ENCODE measurements at places on chromosomes 11 and 22.

GRCh38 chr22:27175021-27175838 lies 517.8 kb downstream of the MIAT start:
- DNase-seq, result no peak

- no peak for DNase-seq
These were observed 102.4 kb downstream of the PTPRJ start for GRCh38 chr11:48082771-48083170.

DNA sequence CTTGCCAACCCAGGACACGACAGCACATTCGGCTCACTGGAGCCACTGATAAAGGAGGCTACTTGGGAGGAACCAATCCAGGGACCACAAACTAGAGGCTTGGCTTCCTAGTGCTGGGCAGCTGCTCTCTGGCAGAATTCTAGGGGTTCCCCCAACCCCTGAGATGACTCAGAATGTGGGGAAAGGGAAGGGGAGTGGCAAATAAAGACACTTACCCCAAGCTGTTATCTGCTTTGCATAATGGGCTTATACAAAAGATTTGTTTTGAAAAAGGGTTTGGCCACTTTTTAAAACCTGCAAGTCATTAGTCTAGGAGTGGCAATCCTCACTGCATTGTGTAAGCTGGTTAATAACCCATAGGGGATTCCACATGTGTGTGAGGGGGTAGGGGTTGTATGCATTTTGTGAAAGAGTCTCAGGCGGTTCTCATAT lies 64.1 kb upstream of the LMO1 start:
- DNase-seq, result no peak

GRCh38 chr22:24455751-24456426 lies 28.5 kb downstream of the ADORA2A start:
- no peak for DNase-seq

GRCh38 chr11:122205036-122205435 lies 89.0 kb upstream of the BLID start:
- DNase-seq, result no peak

DNA sequence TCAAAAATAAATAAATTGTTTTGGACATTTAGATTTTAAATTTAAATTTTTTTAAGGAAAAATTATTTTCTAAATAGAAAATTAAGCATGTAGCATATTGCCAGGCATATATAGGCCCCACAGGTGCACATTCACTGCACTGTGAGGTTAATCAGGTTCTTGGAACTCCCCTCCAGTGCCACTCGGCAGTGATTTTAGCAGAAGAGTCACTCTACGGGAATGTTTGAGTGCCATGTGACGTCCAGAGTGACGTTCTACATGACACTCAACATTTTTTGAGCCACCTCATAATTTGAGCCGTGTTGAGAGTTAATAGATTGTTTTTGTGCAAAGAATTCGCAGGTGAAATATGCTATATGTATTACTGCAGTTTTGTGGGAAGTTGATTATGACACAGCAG lies 77.4 kb downstream of the SWAP70 start:
- DNase-seq, result no peak

DNA sequence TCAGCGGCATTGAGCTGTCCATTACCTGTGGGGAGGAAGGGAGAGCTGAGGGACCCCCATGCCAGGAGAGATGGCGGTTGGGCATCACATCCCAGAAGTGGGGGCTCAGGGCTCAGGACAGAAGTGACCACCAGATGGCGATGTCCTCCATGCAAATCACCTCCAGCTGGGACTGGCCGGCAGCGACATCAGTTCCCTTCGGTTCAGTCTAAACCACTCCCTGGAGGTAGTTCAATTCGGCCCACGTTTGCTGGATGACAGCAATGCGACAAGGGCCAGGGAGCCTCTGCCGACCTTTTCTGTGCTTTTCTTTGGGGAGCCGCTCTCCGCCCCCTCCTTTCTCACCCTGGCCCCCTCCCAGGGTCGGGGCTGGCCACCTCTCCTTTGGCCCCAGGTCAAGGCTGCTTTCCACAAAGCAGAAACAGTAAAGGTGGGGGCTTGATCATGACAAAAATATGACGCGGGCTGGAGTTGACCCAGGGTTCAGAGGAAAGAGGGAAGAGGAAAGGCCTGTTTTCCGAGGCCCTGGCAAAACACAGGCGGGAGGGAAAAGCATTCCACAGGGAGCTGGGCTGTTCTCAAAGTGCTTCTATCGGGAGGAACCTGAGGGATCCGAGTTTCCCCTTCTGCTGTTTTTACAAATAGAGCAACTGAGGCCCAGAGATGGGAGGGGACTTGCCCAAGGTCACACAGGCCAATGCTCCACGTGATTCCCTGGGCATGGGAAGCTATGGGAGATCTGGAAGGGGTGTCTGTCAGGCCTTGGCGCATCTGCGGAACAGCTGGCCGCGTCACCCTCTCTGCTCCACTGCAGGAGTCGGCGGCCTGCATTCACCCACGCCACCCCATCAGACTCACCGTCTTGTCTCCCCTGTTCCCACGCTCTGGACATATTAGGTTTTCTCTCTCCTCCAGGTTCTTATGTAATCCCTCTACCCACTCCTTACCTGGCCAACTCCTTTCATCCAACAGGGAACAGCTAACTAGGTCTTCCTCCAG lies 54.7 kb downstream of the FBXO7 start:
- peak; percentile 77 for DNase-seq

DNA sequence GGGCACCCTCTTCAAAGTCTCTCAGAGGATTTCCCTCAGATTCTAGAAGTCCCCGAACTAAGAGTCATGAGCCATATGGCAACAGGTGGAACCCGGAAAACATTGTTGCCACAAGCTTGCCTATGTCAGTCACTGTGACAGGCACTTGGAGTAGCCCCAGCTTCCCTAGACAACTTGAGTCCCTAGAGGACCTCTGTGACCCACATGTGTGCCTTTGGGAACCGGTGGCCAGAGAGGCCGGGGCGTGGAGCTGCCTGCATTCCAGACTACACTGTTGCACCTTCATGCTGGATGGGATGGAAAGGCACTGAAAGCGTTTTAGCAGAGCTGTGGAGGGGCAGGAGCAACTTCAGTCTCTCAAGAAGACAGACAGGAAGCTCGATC lies 12.1 kb downstream of the SLC37A2 start:
- no peak for DNase-seq

DNA sequence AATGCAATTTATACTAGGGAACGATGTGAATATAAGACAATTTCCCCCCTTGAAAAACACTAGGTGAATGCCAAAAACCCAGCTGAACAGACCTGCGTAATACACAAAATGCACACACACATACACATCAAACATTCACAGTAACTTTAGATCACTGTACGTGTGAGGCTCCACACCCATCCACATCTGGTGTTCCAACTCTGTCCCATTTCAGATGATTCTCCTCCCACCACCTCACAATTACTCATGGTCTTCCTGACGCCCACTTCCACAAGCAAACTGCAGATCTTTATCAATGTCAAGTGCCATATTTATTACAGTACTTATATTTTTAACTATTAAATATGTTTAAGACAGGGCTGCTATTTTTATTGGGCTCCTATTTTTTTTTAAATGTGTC lies 57.8 kb upstream of the TENM4 start:
- no peak for DNase-seq

- DNase-seq, result no peak
These were observed 99.1 kb upstream of the IGLL5 start for GRCh38 chr22:22788460-22789037.

- DNase-seq, result peak; percentile 74
These were observed 43.6 kb upstream of the PRR5 start for GRCh38 chr22:44658311-44658953.

DNA sequence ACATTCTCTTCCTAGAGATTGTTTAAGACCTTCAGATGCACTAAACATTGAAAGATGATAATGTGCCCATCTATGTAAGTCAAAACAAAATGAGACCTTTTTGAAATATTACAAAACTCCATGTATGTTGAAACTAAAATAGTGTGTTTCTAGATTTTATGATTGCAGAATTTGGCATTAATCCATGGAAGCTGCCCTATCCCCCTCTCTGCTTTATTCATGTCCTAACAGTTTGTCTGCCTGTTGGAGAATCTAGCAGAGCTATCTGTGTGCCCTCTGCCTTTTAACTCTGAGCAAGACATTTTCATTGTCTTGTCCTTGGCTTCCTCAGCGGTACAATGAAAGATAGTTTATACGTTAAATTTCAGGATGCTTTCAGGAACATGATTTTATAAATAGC lies 105.5 kb downstream of the FAT3 start:
- no peak for DNase-seq

DNA sequence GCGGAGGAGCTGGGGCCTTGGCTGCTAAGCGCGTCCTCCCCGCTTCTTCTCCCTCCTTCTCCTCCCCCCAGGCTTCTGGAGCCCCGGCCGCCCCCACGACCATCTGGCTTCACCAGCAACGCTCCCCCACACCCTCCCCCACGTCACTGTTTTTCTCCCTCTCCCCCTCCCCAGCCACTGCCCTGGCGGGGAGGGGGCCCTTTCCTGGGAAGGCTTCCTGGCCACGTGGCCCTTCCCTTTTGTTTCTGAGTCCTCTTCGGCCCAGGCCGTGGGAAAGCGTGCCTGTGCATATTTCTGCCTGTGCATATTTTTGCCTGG lies 27.7 kb downstream of the RTN4R start:
- DNase-seq, result no peak

- no peak for DNase-seq
These were observed 60.9 kb downstream of the SMIM38 start for GRCh38 chr11:69216647-69217051.
